D721Med (cell line): ENCODE measurements at places on chromosomes 1 and 21.

DNA sequence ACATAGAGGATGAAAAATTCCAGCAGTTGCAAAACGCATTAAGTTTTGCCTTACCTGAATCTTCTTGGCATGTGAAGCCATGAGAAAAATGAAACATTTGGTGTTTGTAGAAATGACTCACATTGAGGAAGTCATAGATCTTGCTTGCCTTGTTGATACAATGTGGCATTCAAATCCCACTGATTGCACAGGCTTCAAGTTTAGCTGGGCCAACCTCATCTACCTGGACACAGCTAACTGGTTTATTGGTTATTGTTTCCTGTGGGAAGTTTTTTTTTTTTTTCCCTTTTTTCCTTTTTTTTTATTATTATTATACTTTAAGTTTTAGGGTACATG is 168.9 kb upstream of the C21orf91 start:
- DNase-seq = no peak

DNA sequence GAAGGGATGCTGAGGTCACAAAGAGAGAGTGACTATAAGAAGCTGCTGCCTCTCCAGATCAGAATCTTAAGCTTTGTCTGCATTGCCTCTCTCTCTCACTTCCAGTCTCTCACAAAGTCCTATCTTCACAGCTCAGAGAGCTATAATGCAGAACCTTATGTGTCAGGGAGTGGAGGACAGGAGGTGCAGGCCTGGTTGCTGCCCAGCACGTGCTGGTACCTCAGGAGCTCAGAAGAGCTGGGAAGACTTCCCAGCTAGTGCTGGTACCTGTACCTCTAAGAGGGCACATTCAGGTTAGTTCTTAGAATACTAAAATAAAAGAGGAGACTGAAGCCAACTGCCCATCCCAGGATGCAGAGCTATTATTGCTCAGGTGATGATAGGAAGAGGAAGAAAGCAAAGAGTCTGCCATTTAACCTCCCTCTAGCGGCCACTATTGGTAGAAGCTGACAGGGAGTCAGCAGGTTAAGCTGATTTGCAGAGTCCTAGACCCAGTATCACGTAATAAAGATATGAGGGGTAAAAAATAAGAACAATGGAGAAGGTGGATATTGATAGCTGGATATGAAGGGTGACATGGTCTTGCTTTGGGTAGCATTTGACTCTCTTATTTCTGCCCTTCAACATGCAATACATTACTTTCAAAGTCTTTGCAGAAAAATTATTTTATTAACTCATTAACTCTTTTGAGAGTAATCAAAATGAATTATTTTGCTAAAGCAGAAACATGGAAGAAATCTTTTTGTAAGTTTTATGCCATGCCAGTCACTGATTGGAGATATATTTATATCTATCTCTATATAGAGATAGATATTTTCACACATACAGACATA is 138.1 kb upstream of the HMCN1 start:
- peak; percentile 31 for DNase-seq

DNA sequence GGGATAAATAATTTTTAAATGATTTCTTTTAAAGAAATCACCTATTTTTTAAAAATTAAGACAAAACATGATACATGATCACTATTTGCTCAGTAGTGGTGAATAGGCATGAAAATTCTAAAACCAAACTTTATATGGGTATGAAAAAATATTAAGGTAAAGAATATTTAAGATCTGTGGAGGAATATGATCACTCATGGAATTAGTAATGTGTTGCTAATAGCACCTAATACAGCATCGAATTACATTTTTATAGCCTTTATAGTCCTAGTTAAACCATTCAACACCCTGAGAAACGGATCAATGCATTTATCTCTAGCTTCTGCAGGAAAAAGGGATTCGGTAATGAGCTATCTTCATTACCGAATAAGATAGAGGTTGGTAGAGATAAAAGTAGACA is 373.9 kb downstream of the LRRIQ3 start:
- no peak for DNase-seq

- DNase-seq = no peak
Observed at GRCh38 chr1:7019510-7019909, 234.3 kb downstream of the CAMTA1 start.
